Foreskin keratinocyte (primary cell): ENCODE measurements at places on chromosomes 5 and 9.

- DNase-seq, result no peak
These were observed 12.7 kb downstream of the BRD3 start for GRCh38 chr9:134054891-134055811.

DNA sequence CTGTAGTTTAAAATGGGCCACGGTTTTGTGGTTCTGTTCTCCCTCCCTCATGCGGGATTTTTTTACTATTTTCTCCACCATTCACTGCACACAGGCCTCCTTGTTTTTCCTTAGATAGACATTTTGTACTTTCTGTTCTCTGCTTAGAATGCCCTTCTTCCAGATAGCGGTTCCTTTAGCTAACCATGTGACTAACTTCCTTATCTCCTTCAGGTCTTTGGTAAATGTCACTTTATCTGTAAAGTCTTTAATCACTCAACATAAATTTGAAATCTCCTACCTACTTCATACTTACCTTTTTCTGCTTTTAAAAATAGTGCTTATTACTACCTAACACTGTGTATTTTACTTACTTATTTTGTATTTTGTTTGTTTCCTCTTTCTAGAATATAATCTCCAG, 15.0 kb downstream of the FER start:
- no peak for DNase-seq

DNA sequence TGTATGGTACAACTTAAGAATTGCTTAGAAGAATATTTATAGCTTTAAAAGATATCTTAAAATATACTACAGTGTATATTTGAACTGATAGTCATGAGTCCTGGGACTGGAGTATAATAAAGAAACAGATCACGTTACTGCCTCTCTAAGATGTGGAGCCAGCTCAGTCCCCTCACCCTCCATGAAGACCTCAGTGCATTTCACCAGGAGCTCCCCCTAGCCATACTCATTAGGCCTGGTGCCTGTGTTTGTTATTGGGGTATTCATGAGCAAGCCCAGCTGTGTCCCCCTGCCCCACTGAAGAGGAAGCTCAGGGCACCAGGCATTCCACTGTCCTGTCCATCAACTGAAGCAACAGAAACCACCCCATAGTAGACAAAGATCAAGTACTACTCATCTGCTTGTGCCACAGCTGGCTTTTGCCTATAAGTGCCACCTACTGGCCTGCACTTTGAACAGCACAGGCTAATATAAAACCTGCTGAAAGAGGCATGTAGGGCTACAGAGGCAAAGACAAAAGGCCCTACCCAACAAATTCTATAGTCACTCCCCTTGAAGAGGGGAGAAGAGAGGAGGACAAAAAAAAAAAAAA, 850.2 kb upstream of the NUDT12 start:
- DNase-seq, result peak; percentile 45

DNA sequence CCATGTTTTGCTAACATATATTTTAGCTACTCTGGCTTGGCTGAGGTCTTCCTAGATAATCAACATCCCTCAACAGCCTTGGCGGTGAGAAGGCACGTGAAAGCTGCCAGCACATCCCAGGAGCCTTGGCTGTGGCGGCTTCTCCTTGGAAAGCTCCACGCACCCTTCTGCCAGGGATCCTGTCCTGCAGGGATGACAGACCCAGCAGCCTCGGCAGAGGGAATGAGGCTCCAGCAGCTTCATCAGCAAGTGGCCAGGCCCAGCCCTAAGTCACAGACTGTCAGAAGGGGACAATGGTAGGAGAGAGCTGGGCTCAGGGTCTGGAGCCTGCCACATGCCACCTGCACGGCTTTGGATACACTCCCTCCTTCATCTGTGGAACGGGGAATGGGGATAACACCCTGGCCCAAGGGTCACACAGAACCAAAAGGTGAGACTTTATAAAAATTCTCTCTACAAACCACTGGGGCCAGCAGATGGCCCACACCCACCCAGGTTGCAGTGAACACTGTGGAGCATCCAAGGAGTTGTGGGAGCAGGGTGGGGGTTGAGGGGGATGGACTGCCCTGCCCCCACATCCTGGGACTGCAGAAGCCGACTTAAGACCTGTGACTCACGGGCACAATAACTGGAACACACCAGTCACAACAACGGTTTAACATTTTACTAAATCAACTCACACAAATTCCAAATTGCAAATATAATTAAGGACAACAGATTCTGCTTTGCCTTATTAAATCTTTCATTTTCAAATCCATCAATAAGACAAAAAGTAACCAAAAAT, 65.1 kb downstream of the MACROH2A1 start:
- DNase-seq, result no peak

DNA sequence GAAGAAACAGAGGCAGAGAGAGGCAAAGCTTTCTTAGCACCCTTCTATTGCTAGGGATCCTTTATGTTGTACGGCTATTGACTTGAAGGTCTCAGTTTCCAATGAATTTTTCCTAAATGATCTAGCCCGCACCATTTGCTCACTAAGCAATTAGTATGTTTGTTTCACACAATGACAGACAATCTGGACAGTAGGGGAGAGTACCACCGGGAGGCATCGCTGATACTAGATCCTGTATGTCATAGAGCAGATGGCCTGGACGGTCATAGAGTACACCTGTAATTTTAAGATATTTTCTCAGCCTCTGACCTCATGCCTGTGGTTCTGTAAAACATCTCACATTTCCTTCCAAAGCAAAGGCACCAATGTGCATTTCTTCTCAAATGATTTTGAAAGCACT, 194.3 kb downstream of the TLE4 start:
- DNase-seq, result no peak

DNA sequence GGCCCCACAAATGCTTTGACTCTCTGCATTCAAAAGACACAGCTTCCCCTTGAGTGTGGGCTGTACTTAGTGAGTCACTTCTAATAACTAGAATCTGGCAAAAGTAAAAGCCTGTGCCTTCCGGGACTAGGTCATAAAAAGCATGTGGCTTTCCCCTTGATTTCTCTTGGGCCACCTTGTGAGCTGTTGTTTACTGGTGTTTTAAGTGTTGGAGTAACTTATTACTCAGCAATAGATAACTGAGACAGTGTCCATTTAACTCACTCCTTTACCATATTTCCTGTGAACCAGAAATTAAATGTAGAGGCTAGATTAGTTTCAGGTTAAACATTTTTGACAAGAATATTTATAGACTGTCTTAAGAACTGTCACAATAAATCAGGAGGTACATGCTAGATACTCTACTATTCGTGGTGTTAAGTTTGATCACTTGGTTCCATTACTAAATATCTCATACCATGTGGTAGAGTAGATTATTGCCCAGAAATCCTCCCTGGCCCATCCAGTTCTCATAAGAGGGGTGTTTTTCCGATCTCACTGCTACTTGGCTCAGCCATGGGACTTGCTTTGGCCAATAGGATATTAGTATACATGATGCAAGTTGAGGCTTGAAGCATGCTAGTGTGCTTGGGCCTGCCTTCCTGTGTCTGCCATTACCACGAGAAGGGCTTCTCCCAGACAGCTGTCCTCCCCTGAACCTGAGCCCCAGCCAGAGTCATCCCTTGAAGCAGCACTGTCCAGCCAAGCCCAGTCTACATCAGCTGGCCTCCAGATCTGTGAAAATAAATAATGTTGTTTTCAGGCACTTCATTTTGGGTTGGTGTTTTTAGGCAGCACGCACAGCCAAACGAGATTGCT, 10.4 kb upstream of the CMBL start:
- DNase-seq, result peak; percentile 26

GRCh38 chr5:74640450-74640953, at the start of gene ENC1:
Gene ENC1, minus strand, starts transcription at chr5:74640728. Its CDS starts 4,243 bp downstream, at chr5:74636485.
- peak; percentile 87 for DNase-seq

GRCh38 chr5:168017313-168017712, 274.1 kb upstream of the WWC1 start:
- DNase-seq, result no peak

DNA sequence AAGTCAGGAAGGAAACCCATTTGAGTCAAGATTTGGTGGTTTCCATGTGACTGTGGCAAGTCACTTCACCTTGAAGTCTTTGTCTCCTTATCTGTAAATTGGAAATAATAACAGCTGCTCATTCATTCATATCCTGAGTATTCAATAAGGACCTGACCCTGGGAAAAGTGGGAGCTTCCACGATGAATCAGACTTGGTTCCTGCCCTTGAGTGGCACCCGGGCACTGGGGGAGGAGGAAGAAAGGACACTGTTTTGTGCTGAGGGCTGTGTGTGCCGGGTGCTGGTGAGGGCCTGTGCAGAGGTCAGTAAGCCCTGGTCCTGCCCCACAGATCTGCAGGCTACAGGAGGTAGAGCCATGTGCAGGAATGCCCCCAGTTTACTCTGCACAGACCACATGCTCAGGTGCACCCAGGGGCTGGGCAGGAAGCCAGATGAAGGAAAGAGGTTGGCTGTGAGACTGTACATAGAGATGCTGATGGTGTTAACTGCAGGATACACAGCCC, 6.8 kb downstream of the NDST1 start:
- peak; percentile 29 for DNase-seq

GRCh38 chr9:125296843-125297372, 35.3 kb downstream of the GAPVD1 start:
- DNase-seq, result no peak

DNA sequence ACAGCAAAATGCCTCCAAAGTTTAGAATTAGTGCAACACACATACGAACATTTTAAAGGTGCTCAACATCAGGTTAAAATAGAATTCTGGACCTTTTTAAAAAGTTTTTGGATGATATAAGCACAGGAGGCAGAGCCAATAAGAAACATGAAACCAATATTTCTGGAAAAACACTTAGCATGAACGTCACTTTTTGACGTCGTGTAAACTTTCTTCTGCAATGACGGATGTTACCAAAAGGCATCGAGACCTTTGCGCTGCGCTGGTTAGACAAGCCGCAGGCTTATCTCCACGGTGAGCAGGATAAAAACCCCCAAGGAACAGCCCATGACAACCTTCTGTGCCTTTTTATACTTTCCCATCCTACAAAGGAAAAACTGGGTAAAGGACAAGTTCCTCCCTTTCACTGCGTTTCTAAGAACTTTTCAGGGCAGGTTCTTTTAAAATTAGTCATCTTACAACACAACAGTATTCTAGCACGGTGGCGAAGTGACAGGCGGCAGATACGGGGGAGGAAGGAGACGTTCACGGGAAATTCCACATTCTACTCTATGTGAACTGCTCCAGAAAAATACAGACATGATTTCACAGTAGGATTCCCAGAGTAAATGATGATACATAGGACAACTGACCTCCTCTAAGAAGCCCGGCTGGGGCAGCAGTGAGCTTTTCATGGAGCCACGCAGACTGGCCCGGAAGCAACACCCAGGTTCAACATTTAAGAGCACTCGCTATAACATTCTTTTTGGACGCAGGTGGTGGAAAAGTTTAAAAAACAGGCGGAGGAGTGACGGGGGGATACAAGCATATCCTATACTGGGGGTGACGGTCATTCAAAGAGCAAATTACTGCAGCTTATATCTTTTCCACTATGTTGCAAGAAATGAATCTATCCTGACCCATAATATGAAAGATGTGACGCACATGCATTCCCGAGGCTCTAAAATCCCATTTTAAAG, 52.4 kb downstream of the USP20 start:
- no peak for DNase-seq

DNA sequence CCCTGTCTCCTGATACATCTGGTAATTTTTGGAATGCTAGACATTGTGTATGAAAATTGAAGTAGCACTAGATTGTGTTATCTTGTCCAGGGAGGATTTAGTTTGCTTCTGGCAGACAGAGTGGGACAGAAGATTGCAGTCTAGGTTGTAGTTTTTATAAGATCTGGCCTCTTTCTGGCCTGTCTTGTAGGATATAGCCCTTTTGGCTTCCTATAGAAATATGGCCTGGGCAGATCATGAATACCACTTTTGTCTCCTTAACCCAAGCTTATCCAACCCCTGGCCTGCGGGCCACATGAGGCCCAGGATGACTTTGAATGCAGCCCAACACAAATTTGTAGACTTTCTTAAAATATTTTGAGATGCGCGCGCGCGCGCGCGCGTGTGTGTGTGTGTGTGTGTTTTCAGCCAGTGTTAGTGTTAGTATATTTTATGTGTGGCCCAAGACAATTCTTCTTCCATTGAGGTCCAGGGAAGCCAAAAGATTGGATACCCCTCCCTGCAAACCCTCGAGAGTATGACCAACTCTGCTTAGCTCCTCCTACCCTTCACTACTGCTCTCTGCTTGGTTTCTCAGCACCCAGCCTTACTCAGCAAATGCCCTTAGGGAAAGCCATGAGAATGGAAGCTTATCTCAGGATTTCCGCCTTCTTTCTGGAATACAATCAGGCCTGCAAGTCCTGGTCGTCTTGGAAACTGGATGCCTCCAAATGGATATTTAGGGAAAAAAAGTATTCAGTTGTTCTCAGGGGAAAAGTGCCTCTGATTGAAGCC, 26.5 kb downstream of the ANKRD33B start:
- DNase-seq, result peak; percentile 90

DNA sequence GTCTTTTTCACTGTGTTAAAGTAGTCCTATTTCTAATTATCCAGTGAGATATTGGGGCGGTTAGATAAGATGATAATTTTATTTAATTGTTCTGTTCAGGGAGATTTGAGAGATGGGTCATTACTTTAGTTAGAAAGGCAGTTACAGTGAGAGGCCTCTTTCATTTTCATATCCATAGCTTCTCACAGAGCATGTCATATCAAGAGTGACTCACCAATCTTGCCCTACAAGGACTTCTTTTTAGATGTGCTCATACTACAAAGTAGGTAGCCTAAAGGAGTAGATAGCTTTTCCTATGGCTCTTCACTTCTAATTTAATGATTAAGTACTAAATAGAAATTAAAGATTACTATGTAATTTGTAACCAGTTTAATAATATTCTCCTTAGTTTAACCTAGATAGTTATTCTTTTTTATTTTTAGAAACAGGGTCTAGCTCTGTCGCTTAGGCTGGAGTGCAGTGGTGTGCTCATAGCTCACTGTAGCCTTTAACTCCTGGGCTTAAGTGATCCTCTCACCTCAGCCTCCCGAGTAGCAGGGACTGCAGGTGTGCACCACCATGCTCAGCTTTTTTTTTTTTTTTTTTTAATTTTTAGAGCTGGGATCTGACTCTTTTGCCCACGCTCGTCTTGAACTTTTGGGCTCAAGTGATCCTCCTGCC, 71.0 kb downstream of the FER start:
- peak; percentile 63 for DNase-seq

DNA sequence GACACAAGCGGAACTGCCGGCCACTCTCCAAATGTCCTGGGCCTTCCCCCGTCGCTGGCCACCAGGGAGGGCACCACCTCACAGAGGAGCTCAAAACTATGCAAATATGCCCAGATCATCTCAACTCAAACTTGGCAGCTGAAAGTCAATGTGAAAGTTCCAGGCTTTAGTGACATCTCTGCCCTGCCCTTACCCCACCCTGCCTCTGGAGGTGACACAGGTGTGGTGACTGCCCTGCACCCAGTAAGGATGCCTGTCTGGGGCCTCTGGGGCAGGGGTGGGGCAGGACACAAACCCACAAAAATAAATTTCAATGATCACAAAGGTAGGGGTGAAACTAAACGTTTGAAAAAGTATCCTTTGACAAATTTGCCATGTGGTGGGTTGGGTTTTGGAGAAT, 213.4 kb downstream of the HSPA4 start:
- no peak for DNase-seq

DNA sequence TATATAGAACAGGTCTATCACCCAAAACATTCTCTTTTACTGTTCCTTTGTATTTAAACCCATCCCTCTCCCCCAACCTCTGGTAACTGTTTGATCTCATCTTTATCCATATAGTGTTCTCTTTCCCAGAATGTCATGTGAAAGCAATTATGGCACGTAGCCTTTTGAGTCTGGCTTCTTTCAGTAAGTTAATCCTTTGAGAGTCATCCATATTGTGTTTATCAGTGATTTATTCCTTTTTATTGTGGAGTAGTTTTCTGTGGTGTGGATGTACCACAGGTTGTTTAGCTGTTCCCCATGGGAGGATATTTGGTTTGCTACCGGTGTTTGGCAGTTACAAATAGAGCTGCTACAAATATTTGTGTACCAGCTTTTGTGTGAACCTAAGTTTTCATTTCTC, 38.0 kb downstream of the HMGXB3 start:
- no peak for DNase-seq
